ENCODE measurements at places on chromosomes 6 and 20. TPM values are rescaled to one million over a fixed set of nuclear protein-coding genes. Genes with fewer than 3 reads are reported as not detected.
A peak's percentile ranks its signal among the peaks of the same experiment; 100 is the strongest.

DNA sequence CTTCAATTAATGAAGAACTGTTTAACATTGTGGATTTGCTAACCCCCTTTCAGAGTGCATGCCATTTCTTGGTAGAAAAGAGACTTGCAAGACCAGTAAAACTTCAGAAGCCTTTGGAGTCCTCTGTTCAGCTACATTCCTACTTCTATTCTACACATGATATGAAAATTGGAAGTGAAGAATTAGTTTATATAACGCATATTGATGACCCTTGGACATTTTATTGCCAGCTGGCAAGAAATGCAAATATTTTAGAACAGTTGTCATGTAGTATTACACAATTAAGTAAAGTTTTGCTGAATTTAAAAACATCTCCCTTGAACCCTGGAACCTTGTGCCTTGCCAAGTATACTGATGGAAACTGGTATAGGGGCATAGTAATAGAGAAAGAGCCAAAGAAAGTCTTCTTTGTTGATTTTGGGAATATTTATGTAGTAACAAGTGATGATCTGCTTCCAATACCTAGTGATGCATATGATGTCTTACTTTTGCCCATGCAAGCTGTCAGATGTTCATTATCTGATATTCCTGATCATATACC is 3.3 kb downstream of the TDRD6 start:
- DNase-seq = no peak

- no peak for DNase-seq
Measured at GRCh38 chr20:11453430-11453829, 464.3 kb upstream of the BTBD3 start.

DNA sequence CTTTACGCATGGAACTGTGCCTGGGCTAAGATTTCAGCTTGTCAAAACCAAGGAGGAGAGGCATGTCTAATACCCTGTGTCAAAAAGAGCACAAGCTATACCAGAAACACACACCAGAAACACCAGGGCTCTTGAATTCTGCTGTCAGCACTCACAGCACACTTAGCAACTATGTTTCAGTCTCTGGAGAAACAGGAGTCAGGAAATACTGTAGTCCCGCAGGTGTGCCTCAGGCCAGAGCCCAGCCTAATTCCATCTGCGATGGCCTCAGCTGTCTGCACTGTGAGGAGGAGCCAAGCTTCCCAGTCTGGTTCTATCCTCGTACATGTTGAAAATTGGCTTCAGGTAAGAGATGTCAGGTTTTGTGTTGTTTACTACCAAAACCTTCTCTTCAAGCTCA is 31.6 kb downstream of the MTRES1 start:
- no peak for DNase-seq

- peak; percentile 62 for DNase-seq
Measured at GRCh38 chr6:29965873-29966601, 23.7 kb downstream of the HLA-A start.

DNA sequence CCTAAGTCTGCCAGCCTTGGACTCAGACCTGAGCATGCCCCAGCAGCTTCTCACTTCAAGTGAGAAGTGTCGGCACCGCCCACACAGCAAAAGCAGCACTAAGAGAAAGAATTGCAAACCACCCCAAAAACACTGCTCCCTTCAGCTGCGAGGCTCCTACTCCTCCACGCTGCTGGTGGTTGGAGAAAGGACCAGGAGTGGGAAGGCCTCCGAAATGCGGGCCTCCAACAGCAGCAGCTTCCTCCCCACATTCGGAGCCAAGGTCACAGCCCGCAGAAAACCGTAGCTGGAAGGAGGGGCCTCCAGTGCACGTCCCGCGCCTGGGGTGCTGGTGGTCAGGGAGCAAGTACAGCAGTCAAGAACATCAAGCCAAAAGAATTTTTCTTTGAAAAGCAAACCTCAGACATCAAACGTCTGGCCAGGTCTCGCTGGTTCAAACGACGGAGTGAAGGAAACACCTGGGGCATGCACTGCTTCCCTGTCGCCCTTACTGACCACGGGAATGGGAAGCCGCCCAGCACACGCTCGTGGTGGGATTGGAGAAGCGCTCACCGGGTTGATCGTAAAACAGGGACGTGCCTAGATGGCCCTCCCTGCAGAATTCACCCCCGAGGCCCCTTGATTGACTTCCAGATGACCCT is 185.6 kb upstream of the CST7 start:
- DNase-seq = no peak

GRCh38 chr6:127914240-127914639 is 13.4 kb upstream of the THEMIS start:
- no peak for DNase-seq

DNA sequence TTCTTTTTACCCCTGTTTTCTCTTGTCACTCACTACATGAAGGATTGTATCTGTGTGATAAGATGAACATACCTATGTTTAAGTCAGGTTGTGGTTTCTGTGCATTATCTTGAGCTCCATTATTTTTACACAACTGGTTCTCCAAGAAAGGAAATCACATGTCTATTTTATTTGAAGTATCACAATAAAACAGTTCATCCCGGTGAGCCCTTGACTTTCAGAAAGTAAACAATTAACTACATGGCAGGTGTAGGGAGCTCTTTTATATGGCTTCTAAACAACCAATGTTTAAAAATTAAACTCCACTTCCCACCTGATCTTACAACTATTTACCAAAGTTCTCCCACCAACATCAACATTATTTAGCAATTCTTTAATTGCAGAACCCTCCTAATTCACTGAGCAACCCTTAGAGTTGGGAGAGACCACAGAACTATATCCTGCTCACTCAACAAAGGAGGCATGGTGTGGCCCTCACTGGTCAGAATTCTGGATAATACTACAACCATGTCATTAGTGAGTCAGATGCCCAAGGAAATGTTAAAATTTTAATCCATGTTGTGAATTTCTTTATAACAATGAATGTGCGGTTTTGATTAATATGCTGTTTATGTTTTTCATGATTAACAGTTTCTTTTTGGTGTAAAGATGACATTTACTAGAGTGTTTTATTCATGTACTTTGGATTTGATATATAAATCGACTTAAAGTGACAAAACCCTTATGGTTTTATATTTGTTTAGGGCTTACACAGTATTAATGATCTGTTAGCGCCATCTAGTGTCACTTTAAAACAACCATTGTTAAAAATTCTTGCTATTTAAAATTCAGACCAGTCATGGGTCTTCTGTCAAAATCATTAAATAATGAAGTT is 50.0 kb upstream of the SCGN start:
- DNase-seq = no peak

- no peak for DNase-seq
Measured at GRCh38 chr6:69232008-69232407, 564.8 kb downstream of the LMBRD1 start.

- DNase-seq = no peak
Measured at GRCh38 chr20:62508641-62509051, 32.9 kb upstream of the GATA5 start.

GRCh38 chr6:39367700-39368099 is 45.2 kb upstream of the KCNK16 start:
- DNase-seq = no peak

GRCh38 chr6:118551063-118552053 is 3.3 kb downstream of the PLN start:
- DNase-seq = no peak

DNA sequence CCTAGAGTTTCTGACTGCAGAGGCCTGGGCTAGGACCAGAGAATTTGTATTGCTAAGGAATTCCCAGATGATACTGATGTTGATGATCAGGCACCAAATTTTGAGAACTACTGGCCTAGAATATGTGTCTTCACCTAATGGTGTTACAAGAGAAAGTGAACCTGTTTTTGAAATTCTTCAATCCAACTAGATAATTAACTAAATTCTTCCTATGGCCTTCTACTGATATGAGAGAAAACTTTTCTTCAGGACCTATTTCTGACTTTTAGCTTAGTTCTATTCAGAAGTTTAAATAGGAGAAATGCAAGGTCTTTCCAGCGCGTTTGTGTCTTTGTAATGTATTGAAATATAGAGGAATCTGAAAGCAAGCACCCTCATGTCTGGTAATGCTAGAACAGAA is 7.3 kb downstream of the NKAIN2 start:
- no peak for DNase-seq

Gene POU5F1
- 3.7 TPM for total RNA-seq

Gene LRFN2
- not detected for total RNA-seq

Gene GHRH
- not detected for total RNA-seq

Gene GABRR1
- not detected for total RNA-seq

Gene SLC22A7
- total RNA-seq = not detected

Gene CDH26
- not detected for total RNA-seq

Gene TAGAP
- 28.8 TPM for total RNA-seq

All from GM12878 (cell line).